Small intestine (tissue), 16 donors: ENCODE measurements at places on chromosomes 3 and 15. TPM values are rescaled to one million over a fixed set of nuclear protein-coding genes. Genes with fewer than 3 reads are reported as not detected.

ERICH6 gene
- polyA plus RNA-seq = not detected

THRB gene
- 3.3 TPM for polyA plus RNA-seq

SERINC4 gene
- 0.34 TPM for polyA plus RNA-seq

NECTIN3 gene
- polyA plus RNA-seq = 23.4 TPM

CCR1 gene
- 1.6 TPM for polyA plus RNA-seq

UBP1 gene
- 71.1 TPM for polyA plus RNA-seq

KBTBD8 gene
- polyA plus RNA-seq = 0.81 TPM

RBM5 gene
- 216 TPM for polyA plus RNA-seq

RETNLB gene
- not detected for polyA plus RNA-seq

TPRG1 gene
- polyA plus RNA-seq = 0.89 TPM

RAB6B gene
- not detected for polyA plus RNA-seq

GCSAM gene
- polyA plus RNA-seq = 0.54 TPM

RPLP1 gene
- 2,388 TPM for polyA plus RNA-seq

BCHE gene
- 3.0 TPM for polyA plus RNA-seq

GAP43 gene
- not detected for polyA plus RNA-seq

CPA3 gene
- polyA plus RNA-seq = 5.4 TPM

TMEM207 gene
- not detected for polyA plus RNA-seq

CFAP100 gene
- polyA plus RNA-seq = not detected

CLRN1 gene
- polyA plus RNA-seq = 4.3 TPM
